ENCODE measurements at places on chromosomes 1 and 21. TPM values are rescaled to one million over a fixed set of nuclear protein-coding genes. Genes with fewer than 3 reads are reported as not detected.

The GGPS1 gene
- 42.9 TPM for total RNA-seq

- no peak for DNase-seq
These were observed 72.1 kb downstream of the GPR52 start for GRCh38 chr1:174519844-174520243.

The WNT3A gene
- total RNA-seq, result 4.8 TPM

- DNase-seq, result no peak
These were observed 50.1 kb upstream of the RGS18 start for GRCh38 chr1:192108161-192108560.

DNA sequence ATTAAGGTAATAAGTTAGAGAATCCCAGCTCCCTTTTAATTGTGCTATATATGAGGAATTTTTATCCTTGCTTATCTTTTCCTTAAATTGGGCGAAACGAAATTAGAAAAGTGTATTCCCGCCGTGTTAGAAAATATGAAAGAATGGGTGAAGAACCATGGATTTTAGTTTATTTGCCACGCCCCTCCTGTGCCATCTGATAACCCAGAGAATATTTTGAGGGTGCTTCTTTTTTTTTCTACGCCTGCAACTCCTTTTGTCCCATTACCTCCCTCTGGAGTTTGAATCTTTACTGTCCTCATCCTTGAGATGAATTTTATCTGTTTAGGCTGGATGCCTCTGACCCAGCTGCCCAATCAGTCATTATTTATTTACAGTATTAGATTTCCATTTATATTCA, 1.6 kb downstream of the TLCD4 start:
- no peak for DNase-seq

- DNase-seq, result no peak
These were observed 570 bp upstream of the PEX10 start for GRCh38 chr1:2412773-2413494.

Measured in prostate gland (tissue), 2 donors.